ENCODE measurements at places on chromosomes 16 and 17.

DNA sequence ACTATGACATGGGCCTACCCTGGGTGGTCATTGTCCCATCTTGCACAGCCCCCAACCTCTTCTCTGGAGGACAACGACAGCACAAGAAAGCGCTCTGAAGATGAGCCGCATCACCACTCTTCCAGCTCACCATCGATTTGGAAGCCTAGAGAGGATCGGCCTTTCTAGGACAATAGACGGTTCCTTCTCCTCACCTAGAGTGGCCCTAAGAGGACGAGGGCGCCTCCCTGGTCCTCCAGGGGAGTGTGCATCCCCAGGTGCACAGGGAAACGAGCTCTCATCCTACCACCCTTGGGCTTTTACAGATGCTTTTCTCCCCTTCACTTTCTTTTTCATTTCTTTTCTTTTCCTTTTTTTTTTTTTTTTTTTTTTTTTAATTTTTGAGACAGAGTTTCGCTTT, 20.3 kb upstream of the SLC52A1 start:
- no peak for DNase-seq

- DNase-seq = no peak
Measured at GRCh38 chr16:74186561-74186971, 110.0 kb upstream of the PSMD7 start.

DNA sequence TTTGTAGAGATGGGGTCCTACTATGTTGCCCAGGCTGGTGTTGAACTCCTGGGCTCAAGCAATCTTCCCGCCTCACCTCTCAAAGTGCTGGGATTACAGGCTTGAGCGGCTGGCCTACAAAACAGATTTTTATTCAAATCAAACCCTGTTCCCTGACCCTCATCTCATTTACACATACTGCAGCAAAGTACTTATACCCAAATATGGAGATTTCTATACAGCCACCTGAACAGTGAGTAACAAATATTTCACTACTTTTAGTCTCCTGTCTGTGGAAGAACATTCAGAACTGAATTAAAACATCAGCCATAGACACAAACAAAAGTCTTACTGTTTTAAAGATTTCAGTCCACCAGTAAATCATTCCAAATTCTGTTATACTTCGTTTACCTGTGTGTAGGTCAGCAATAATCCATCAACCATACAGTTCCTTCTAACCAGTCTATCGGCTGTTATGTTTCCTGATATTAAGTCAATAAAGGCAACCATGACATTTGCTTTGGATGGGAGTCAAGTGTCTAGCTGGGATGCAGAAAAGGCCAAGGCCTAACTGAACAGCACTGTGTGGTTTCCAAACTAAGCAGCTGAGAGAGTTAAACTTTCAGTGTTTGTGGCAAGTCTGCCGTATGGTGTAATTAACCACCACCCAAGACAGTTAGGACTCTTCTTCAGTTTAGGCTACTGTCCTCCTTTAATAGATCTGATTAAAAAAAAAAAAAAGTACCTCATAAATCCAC, 22.3 kb downstream of the ERN1 start:
- no peak for DNase-seq

DNA sequence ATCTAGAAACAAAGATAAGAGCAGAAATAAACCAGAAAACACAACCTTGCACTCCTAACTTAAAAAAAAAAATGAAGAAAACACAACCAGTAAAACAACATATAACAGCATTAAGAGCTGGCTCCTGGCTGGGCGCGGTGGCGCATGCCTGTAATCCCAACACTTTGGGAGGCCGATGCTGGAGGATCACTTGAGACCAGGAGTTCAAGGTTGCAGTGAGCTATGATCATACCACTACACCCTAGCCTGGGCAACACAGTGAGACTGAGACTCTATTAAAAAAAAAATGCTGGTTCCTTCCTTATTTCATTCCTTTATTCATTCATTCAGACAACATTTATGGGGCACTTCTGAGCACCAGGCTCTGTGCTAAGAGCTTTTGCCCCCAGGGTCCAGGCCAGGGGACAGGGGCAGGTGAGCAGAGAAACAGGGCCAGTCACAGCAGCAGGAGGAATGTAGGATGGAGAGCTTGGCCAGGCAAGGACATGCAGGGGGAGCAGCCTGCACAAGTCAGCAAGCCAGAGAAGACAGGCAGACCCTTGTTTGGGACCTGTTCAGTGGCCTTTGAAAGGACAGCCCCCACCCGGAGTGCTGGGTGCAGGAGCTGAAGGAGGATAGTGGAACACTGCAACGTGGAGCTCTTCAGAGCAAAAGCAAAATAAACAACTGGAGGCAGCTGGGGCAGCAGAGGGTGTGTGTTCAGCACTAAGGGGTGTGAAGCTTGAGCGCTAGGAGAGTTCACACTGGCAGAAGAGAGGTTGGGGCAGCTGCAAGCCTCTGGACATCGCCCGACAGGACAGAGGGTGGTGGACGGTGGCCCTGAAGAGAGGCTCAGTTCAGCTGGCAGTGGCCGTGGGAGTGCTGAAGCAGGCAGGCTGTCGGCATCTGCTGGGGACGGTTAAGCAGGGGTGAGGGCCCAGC, 2.6 kb downstream of the STH start:
- no peak for DNase-seq

DNA sequence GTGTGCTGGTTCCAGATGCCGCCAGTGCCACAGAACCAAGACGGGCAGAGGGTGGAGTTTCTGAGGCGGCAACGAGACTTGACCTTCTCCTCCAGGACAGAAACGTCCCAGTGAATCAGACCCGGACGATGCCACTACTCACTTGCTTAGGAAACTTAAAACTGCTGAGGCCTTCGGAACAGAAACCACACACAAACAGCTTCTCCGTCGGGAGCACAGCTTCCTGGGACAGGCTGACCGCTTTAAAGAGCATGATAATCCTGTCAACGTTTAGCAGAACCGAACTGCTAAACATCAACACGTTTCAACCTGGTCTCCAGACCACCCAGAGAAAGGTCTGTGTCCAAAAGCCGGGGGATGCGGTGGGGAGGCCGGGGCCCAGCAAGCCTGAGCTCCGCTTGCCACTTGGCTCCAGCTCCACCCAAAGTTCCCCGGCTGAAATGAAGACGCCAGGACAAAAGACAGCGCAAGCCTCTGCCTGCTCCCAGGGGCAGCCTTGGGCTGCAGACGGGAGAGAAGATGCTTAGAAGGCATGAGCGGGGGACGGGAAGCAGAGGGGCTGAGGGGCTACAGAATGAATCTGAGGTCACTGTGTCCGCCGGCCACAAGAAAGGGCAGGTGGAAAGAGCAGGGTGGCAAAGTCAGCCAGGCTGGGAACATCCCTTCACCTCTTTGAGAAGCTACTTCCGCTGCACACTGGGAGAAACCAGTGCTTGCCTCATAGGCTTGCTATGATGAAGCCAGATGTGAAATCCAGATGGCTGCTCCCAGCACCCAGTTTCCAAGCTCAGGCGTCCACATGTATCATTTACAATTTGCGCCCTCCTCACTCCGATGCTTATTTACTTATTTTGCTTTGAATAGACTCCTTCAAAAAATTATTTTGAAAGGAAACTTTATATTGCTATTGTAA, 69.0 kb downstream of the MRM3 start:
- no peak for DNase-seq

Data from stimulated activated CD8-positive, alpha-beta memory T cell treated with anti-CD3 and anti-CD28 coated beads, Interleukin-7, amount 100 ng/mL, for 24 hours (primary cell).